ENCODE measurements at places on chromosomes 3 and 15.

DNA sequence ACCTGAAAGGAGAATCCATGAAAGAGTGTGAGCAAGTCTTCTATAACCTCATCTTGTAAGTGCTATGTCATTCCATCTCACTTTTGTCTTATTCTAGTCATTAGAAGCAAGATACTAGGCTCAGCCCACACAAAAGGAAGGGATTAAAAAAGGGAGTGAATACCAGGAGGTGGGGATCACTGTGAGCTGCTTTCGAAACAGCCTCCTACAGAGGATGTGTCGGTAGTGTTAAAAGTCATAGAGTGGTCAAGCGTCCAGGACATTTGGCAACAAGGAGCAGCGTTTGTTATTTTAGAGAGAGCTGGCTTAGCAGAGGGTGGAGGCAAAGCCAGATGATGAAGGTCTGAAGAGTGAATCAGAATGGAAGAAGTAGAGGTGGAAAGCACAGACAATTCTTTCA lies 11.7 kb upstream of the ZNF148 start:
- DNase-seq: no peak

- no peak for DNase-seq
Observed at GRCh38 chr3:119296727-119297122, 2.5 kb downstream of the ARHGAP31 start.

DNA sequence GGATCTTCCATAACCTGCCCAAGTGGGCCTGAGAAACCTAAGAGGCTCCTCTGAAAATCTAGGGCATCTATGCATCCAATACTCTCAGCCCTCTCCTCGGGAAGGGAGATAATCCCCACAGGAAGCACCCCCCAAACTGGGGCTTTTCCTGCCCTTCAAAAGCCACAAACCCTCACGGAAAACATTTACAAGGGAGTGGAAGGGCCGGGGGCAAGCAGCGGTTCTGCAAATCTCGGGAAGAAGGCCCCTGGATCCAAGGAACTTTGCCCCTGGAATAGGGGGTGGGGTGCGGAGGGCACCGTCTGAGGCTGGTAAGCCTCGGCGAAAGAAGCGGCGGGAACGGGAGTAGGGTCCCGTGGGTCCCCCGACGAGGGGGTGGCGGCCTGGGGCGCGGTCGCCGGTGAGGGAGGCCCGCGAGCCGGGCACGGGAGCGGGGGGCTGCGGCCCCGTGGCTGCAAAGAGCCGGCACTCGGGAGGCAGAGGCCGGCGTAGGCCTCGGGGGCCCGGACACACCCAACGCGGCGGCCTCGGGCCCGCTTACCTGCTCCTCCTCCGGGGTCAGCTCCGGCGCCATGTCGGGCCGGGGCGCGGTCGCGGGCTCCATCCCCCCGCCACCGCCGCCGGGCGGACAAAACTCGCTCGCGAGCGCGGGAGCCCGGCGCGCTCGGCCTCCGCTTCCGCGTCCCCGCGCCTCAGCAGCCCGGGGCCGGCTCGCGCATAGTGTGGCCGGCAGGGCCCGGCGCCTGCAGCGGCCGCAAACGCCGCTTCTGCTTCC lies 755 bp downstream of the PTPN9 start:
- no peak for DNase-seq

DNA sequence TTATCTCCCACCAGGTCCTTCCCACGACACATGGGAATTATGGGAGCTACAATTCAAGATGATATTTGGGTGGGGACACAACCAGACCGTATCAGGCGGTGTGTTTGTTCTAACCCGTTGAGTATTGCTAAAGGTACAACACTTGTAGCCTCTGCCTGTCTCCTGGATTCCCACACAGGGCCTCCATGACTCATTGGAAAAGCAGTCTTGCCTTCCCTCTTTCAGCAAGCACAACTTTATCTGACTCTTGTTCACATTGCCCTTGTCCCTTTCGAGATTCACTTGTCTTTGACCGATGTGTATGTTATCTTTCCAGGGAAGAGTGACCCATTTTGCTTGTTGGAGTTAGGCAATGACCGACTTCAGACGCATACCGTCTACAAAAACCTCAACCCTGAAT lies 152.3 kb downstream of the MCTP2 start:
- DNase-seq: no peak

DNA sequence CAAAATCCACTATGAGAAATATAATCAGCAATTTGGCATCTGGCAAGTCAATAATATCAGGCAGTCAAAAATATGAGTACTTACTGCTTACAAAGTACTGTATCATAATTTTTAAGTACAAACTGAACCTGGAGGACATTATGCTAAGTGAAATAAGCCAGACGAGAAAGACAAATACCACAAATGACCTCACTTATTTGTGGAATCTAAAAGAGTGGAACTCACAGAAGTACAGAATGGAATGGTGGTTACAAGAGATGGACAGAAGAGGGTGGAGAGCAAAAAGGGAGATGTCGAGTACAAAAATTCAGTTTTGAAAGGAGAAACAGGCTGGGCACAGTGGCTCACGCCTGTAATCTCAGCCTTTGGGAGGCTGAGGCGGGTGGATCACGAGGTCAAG lies 12.4 kb downstream of the PCYT1A start:
- no peak for DNase-seq

DNA sequence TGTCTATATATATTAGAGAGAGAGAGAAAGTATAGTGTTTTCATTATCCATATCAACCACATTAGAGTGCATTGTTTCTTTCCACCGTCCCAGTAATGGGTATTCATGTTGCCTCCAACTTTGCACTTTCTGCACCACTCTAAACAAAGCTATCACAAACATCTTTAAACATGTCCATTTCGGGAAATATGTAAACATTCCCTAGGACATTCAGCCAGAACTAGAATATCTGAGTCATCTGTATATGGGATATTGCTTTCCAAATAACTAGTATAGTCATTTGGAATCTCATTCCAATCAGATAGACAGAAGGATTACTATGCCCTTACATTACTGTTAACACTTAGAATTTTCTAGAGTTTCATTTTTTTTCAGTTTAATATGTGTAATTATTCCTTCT lies 914.9 kb upstream of the EPHA6 start:
- DNase-seq: no peak

Data from stimulated activated CD8-positive, alpha-beta memory T cell treated with anti-CD3 and anti-CD28 coated beads, Interleukin-7, amount 100 ng/mL, for 1 hour (primary cell).